ENCODE measurements at places on chromosomes 12 and 14. TPM values are rescaled to one million over a fixed set of nuclear protein-coding genes. Genes with fewer than 3 reads are reported as not detected.
A peak's percentile ranks its signal among the peaks of the same experiment; 100 is the strongest.

DNA sequence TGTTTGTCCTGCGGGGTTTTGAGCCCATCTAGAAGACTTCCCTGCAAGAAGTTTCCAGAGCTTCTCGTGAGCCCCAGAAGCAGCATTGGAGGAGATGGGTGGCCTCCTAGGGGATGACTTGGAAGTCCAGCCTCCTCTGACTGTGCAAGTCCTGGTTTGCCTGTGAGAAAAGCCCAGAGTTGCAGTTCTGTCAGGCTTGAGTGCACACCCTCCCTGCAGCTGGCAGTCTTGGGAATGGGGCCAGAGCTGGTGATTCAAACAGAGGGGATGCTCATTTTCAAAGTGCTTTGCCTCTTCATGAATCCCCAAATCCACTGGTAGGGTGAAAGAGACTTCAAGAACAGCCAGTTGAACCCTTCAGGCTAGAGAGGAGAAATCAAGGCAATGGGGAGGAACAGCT lies 3.9 kb upstream of the PPP1R1A start:
- H3K4me3 ChIP-seq: no peak overlapping the region
- H3K4me1 ChIP-seq: peaks cover 3% of the 10 kb centered on the region
- H3K27me3 ChIP-seq: peaks cover 14% of the 10 kb centered on the region
- DNase-seq: no peak

- no peaks in the 10 kb centered on the region for H3K36me3 ChIP-seq
- H3K27me3 ChIP-seq: peaks cover 38% of the 10 kb centered on the region
- peak; percentile 25 for DNase-seq
- peaks cover 13% of the 10 kb centered on the region for H3K4me1 ChIP-seq
- H3K4me3 ChIP-seq: peak within 1 kb of the TSS; percentile 41
Observed at GRCh38 chr12:79690638-79691510, at the start of gene PAWR. PAWR (minus strand) TSS chr12:79690964; CDS start chr12:79690244, 720 bp downstream.

STXBP6 gene
- polyA plus RNA-seq: not detected

RAB15 gene
- polyA plus RNA-seq: 4.7 TPM

GRCh38 chr12:68786929-68787328 lies 21.0 kb upstream of the MDM2 start:
- no peaks in the 10 kb centered on the region for H3K27me3 ChIP-seq
- no peaks in the 10 kb centered on the region for H3K36me3 ChIP-seq
- DNase-seq: no peak
- no peak overlapping the region for H3K27ac ChIP-seq

GRCh38 chr12:19846574-19846973 lies 407.3 kb downstream of the AEBP2 start:
- no peaks in the 10 kb centered on the region for H3K4me1 ChIP-seq
- H3K27ac ChIP-seq: no peak overlapping the region
- H3K27me3 ChIP-seq: no peaks in the 10 kb centered on the region
- no peaks in the 10 kb centered on the region for H3K36me3 ChIP-seq
- H3K4me3 ChIP-seq: no peak overlapping the region
- no peak for DNase-seq

HAL gene
- polyA plus RNA-seq: not detected

- no peak overlapping the region for H3K27ac ChIP-seq
- no peaks in the 10 kb centered on the region for H3K36me3 ChIP-seq
- peaks cover 8% of the 10 kb centered on the region for H3K27me3 ChIP-seq
- no peak for DNase-seq
- no peak overlapping the region for H3K4me3 ChIP-seq
Observed at GRCh38 chr12:72270961-72271360, 1.2 kb upstream of the TRHDE start.

DNA sequence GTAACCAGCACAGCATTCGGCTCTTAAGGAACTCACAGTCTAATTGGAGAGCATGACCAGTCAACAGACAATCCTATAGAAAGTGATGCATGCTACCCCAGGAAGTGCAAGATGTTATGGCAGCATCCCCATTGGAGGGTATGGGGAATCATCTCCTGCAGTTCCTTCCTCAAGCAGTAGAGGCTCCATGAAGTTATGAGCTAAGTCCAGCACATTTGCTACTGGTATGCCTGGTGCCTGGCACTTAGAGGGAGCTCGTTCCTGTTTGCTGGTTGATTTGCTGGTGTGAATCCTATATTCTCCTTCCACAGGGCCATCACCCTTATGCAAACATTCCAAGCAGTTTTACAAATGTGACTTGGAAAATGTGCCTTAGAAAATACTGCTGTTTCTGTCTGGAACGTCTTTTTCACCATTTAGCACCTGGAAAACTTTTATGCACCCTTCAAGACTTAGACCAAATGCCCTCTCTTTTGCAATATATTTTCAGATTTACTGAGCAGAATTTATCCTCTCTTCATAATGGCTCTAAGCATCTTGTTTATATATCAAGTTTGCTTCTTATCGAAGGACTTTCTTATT lies 136.1 kb upstream of the WSCD2 start:
- H3K4me3 ChIP-seq: no peak overlapping the region
- H3K27me3 ChIP-seq: peaks cover 6% of the 10 kb centered on the region
- H3K4me1 ChIP-seq: no peaks in the 10 kb centered on the region

- H3K36me3 ChIP-seq: no peaks in the 10 kb centered on the region
- no peak for DNase-seq
- no peak overlapping the region for H3K4me3 ChIP-seq
- H3K27ac ChIP-seq: no peak overlapping the region
- H3K27me3 ChIP-seq: no peaks in the 10 kb centered on the region
Observed at GRCh38 chr14:97010491-97011160, 213.4 kb downstream of the VRK1 start.

DNA sequence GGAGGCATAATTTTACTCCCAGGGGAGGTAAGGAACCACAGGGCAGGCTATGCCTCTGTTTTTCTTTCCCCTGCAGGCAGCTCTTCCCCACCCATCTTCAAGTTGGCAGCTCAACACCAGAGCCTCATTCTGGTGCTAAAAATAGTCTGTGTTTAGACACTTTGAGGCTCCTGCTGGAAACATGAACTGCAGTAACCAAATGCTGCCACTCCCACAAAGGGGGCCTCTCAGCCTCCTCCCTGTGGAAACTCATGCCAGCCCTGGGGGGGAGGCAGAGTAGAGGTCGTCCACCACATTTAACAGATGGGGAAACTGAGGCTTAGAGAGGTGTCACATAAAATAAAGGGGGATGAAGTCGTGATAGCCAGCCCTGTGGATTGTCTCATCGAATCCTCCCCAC lies 61.4 kb downstream of the WSCD2 start:
- no peak overlapping the region for H3K4me3 ChIP-seq
- H3K36me3 ChIP-seq: no peaks in the 10 kb centered on the region
- H3K4me1 ChIP-seq: no peaks in the 10 kb centered on the region
- no peaks in the 10 kb centered on the region for H3K27me3 ChIP-seq
- no peak for DNase-seq

ASB2 gene
- 2.6 TPM for polyA plus RNA-seq

FAR2 gene
- 7.4 TPM for polyA plus RNA-seq

VDR gene
- polyA plus RNA-seq: 2.8 TPM

TAS2R14 gene
- polyA plus RNA-seq: 0.96 TPM

GRCh38 chr12:114172135-114172534 lies 206.0 kb upstream of the RBM19 start:
- no peaks in the 10 kb centered on the region for H3K4me1 ChIP-seq
- H3K36me3 ChIP-seq: no peaks in the 10 kb centered on the region
- DNase-seq: no peak
- H3K4me3 ChIP-seq: no peak overlapping the region
- no peak overlapping the region for H3K27ac ChIP-seq

DNA sequence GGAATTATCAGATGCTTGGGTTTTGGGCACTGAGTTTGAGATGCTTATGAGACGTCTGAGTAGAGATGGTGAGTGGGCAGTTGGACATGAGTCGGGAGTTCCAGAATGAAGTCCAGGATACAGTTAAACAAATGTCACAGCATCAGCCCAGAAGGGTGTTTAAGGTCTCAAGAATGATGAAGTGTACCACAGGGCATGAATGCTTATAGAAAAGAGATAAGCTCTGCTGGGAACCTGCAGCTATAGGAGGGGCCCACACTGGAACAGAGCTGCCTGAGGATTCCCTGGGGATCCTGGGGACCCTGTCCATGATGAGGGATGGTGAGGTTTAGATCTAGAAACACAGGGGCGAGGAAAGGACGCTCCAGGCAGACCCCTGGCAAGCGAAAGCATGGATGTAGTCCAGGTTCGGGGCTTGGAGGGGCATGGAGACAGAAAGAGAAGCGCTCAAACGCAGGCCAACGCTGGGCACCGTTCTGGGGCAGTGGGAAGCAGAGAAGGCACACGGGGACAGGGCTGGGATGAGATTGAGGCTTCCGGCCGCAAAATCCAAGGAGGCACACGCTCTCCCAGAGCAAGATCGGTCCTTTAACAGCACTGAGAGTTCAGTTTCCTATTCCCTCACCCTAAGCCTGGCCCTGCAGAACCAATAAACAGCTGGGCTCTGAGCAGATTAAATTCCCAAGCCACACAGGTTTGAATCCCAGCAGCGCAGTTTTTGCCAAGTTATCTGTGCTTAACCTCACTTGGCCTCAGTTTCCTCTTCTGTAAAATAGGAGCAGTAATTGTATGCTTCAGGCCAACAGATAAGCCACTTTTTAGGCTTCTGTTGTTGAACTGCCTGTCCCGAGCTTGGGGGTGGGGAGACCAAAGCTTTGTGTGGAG lies 52.9 kb downstream of the EID3 start:
- H3K4me1 ChIP-seq: no peaks in the 10 kb centered on the region
- H3K4me3 ChIP-seq: no peak overlapping the region
- H3K36me3 ChIP-seq: no peaks in the 10 kb centered on the region
- DNase-seq: no peak
- H3K27ac ChIP-seq: no peak overlapping the region
- no peaks in the 10 kb centered on the region for H3K27me3 ChIP-seq

GPR84 gene
- not detected for polyA plus RNA-seq

- DNase-seq: no peak
- no peak overlapping the region for H3K27ac ChIP-seq
- H3K4me3 ChIP-seq: no peak overlapping the region
- no peaks in the 10 kb centered on the region for H3K4me1 ChIP-seq
- H3K36me3 ChIP-seq: no peaks in the 10 kb centered on the region
Observed at GRCh38 chr14:26594148-26594547, 3.7 kb downstream of the NOVA1 start.

Data from CD4-positive, CD25-positive, alpha-beta regulatory T cell (primary cell).